ENCODE measurements at places on chromosomes 13 and 19.

- no peak overlapping the region for H3K4me3 ChIP-seq
- no peaks in the 10 kb centered on the region for H3K4me1 ChIP-seq
- ATAC-seq, result no peak
- H3K36me3 ChIP-seq, result no peaks in the 10 kb centered on the region
Measured at GRCh38 chr13:53138376-53139036, 109.9 kb downstream of the OLFM4 start.

DNA sequence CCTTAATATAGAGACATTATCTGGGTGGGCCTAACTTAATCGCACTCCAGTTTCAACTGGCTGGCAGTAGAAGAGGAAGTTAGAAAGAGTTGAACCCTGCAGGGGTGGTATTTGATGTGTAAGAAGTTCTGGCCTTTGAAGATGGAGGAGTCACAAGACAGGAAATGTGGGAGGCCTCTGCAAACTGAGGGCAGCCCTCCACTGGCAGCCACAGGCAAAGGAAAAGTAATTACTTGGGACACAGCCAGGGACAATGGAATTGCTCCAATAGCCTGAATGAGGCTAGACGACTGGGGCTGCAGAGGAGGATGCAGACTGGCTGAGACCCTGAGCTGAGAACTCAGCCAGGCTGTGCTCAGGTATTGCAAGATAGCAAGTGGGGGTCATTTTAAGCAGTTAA is 703.3 kb upstream of the ARGLU1 start:
- ATAC-seq, result no peak
- H3K36me3 ChIP-seq, result no peaks in the 10 kb centered on the region
- no peaks in the 10 kb centered on the region for H3K27me3 ChIP-seq

DNA sequence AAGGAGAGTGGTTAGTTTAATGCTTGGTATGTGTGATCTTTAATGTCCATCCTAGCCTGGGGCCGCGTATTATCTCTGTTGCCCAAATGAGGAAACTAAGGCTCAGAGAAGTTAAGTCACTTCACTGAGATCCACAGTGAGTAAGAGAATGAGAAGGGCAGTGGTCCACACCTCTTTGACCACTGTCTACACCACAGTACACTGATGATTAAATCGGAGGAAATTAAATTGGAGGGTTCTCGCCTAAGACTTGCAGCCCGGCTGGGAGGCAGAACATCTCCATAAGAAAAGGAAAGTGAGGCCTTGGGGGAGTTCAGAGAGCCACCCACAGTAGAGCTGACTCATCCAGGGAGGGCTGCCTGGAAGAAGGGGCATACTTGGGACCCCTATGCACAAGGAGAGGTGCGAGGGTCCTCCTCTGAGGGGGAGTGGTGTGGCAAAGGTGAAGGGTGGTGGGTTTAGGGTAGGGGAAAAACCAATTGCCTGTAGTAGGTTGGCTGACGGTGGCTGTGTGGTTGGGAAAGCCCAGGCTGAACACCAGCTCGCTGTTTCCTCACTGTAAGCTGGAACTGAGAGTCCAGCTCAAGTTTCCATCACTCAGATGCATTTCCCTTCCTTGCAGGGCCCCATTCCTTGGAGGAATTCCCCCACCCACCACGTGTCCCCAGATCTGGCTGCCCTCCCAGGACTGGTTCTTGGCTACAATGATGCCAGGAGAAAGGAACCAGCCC is 15.0 kb upstream of the DHRS12 start:
- peak overlapping the region; percentile 5 for H3K4me3 ChIP-seq
- peak; percentile 76 for ATAC-seq
- peaks cover 62% of the 10 kb centered on the region for H3K4me1 ChIP-seq
- H3K27ac ChIP-seq, result peak overlapping the region; percentile 80
- H3K36me3 ChIP-seq, result no peaks in the 10 kb centered on the region
- H3K27me3 ChIP-seq, result no peaks in the 10 kb centered on the region

- peak overlapping the region; percentile 94 for H3K4me3 ChIP-seq
- peak; percentile 34 for ATAC-seq
- H3K4me1 ChIP-seq, result peaks cover 64% of the 10 kb centered on the region
- H3K36me3 ChIP-seq, result peaks cover 22% of the 10 kb centered on the region
- H3K27ac ChIP-seq, result peak overlapping the region; percentile 90
Measured at GRCh38 chr13:28657784-28658538, 969 bp upstream of the POMP start.

DNA sequence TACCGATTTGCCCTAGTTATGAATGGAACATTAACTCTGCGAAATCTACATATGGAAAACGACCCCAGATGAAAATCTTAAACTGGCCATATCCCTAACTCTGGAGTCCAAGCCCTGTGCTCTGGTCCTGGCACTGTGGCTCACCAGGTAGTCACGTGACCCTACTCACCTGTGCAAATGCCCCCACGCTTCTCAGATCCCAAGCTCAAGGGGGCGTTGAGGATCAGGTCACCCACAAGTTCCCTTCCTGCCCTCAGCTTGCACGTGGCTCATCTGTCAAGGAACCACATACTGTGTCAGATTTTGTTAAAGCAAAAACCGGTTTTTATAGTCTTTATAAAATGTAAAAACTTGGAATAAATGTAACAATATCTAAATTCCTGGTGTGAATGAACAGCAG is 324.0 kb downstream of the SHISA2 start:
- H3K36me3 ChIP-seq, result no peaks in the 10 kb centered on the region
- no peak overlapping the region for H3K27ac ChIP-seq
- H3K27me3 ChIP-seq, result peaks cover 22% of the 10 kb centered on the region
- H3K4me3 ChIP-seq, result no peak overlapping the region
- ATAC-seq, result no peak

GRCh38 chr13:38872693-38873092 is 117.9 kb downstream of the STOML3 start:
- no peak for ATAC-seq
- H3K4me1 ChIP-seq, result no peaks in the 10 kb centered on the region
- no peaks in the 10 kb centered on the region for H3K36me3 ChIP-seq
- no peaks in the 10 kb centered on the region for H3K27me3 ChIP-seq

DNA sequence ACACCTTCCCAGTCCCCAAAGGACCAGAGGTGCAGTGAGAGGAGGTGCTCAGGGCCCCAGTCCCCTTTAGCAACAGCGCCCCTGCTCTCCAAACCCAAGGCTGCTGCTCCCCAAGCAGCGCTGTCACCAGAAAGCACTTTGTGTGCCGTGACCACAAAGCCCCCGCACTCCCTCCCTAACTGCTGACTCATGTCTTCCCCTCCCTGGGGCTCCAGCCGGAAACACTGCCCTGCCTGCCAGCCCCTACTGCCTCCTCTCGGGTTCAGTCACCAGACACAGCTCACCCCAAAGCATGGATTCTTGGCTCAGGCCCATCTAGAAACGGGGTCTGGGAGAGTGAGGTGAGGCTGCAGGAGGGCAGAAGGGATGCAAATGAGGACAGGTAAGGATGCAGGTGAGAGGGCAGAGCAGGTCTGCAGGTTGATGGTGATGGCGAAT is 4.9 kb upstream of the TNFSF14 start:
- no peaks in the 10 kb centered on the region for H3K36me3 ChIP-seq
- peak; percentile 78 for ATAC-seq
- H3K27me3 ChIP-seq, result peaks cover 40% of the 10 kb centered on the region
- H3K4me1 ChIP-seq, result peaks cover 39% of the 10 kb centered on the region
- H3K27ac ChIP-seq, result peak overlapping the region; percentile 6

- H3K4me1 ChIP-seq, result peaks cover 30% of the 10 kb centered on the region
- H3K4me3 ChIP-seq, result no peak overlapping the region
- no peaks in the 10 kb centered on the region for H3K36me3 ChIP-seq
- ATAC-seq, result no peak
- H3K27me3 ChIP-seq, result peaks cover 7% of the 10 kb centered on the region
Measured at GRCh38 chr19:35379992-35380391, 9.1 kb downstream of the GPR42 start.

DNA sequence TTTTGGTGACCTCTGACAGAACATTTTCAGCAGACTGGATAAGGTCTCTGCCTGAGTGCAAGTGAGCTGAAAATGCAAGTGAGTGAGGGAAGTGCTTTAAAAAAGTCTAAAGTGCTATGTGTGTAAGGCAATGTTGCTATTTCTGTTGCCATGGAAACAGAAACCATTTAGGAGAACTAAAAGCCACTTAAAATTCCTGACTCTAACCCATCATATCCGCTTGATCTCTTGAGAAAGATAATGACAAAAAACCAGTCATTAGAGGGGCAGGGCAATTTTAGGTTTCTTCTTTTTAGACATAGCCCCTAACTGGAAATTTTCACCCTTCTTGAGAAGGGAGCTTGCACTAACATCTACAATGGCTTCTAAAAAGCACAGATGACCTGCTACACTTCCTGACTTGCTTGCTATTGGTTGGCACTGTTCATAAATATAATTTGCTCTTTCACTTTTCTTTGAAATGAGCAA is at the start of gene CYSLTR2:
Gene CYSLTR2 (plus strand): TSS at position 458 of the 468 bp plus-strand sequence. CDS start 52,889 bp downstream, outside the sequence.
- ATAC-seq, result peak; percentile 66
- peak within 1 kb of the TSS; percentile 32 for H3K4me3 ChIP-seq
- peak within 1 kb of the TSS; percentile 16 for H3K27ac ChIP-seq
- H3K36me3 ChIP-seq, result no peaks in the 10 kb centered on the region

DNA sequence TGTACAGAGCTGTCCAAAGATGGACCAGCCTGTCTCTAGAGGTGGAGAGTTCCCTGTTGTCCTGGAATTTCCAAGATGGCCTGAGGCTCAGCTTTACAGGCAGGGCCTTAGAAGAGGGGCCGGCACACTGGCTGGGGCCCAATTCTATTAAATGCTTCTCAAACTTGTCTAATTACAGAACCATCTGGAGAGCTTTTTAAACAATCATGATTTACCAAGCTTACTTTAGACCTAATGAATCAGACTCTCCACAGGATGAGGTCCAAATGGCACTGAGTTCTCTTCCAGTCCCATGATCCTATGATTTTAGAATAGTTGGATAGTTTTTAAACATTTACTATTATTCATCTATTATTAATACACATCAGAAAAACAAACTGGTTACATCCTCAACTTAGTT is 123.5 kb downstream of the DNAJC3 start:
- H3K27me3 ChIP-seq, result peaks cover 10% of the 10 kb centered on the region
- ATAC-seq, result no peak
- no peaks in the 10 kb centered on the region for H3K36me3 ChIP-seq
- H3K4me1 ChIP-seq, result no peaks in the 10 kb centered on the region
- H3K4me3 ChIP-seq, result no peak overlapping the region

DNA sequence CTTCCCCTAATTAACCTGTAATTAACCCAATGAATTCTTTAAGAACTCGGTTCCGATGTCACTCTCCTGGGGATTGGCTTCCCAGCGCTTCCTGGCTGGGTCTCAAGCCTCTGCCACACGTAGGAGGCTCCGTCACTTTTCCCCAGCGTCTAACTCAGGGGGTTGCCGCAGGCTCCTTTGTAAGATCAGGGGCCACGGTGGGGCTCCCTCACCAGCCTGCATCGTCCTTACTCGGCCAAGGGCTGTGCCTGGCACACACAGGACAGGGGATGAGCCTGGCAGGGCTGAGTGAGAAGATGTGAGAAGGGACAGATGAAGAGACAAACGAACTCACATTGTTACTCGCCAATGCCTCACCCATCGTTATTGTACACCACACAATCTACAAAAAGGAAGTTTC is 20.9 kb upstream of the ATP11A start:
- ATAC-seq, result no peak
- peaks cover 29% of the 10 kb centered on the region for H3K27me3 ChIP-seq
- no peak overlapping the region for H3K27ac ChIP-seq
- no peak overlapping the region for H3K4me3 ChIP-seq

DNA sequence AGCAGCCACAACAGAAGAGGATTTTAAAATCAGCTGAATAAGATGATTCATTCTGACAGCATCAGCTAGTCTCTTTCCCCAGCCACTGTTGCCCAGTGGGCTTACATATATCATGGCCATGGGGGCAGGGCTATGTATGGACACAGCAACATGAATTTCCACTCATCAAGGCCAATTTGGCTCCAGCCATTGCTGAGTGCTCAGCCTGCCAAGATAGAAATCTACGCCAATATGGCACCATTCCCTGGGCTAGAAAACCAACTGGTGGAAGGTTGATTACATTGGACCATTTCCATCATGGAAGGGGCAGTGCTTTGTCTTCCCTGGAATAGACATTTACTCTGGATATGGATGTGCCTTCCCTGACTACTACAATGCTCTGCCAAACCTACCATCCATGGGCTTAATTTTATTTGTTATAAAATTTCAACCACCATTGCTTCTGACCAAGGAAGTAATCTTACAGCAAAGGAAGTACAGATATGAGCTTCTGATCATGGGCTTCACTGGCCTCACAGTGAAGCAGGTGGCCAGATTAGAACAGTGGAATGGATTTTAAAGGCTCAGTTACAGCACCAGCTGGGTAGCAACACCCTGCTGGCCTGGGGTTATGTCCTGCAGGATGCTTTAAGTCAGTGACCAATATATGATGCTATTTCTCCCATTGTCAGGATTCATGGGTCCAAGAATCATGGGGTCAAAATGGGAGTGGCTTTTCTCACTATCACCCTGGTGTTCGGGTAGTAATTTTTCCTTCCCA is 9.8 kb upstream of the ALOX5AP start:
- no peak overlapping the region for H3K27ac ChIP-seq
- H3K4me1 ChIP-seq, result peaks cover 29% of the 10 kb centered on the region
- H3K4me3 ChIP-seq, result no peak overlapping the region
- no peaks in the 10 kb centered on the region for H3K27me3 ChIP-seq
- ATAC-seq, result no peak

GRCh38 chr13:101025519-101025918 is 350.9 kb upstream of the TMTC4 start:
- H3K36me3 ChIP-seq, result no peaks in the 10 kb centered on the region
- H3K27me3 ChIP-seq, result peaks cover 4% of the 10 kb centered on the region
- H3K4me3 ChIP-seq, result no peak overlapping the region
- no peak for ATAC-seq
- no peak overlapping the region for H3K27ac ChIP-seq
- no peaks in the 10 kb centered on the region for H3K4me1 ChIP-seq
